ENCODE measurements at places on chromosomes 5 and 9. TPM values are rescaled to one million over a fixed set of nuclear protein-coding genes. Genes with fewer than 3 reads are reported as not detected.

- DNase-seq: no peak
Observed at GRCh38 chr5:166671811-166672210, 1619.6 kb upstream of the WWC1 start.

DNA sequence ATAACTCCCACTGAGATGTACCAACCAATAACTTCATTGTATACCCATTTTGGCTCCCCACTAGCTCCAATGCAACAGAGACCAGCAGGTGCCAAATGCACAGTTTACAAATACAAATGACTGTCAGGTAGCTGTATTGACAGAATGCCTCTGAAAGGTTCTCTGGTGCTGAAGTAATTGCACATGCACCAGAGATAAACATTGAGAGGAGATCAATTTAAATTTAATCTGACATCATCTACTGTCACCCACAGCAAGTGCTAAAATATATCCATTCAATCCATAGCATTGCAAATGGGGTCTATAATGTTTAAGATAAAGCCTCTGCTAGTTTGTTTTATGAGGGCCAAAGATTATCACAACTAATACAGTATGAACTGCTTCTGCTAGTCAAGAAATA lies 80.2 kb downstream of the STX17 start:
- DNase-seq: no peak

GRCh38 chr9:136206602-136207275 lies 1.8 kb upstream of the LHX3 start:
- DNase-seq: peak; percentile 50

DNA sequence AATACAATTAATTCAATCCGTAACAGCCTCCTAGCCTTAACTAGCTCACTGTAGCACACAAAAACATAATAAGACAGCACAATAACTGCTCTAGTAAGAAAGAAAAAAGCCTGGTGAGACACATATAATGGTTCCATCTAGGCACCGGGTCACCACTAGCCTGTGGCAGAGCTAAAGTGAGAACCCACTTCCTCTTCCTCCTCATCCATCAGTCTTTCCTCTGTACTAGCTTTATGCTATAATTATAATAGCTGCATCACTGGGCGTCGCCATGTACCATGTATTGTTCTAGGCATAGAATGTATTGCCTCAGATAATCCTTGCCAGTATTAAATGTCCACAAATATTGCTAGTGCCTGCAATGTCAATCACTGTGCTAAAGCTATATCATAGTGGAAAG lies 23.1 kb downstream of the ADRB2 start:
- no peak for DNase-seq

DNA sequence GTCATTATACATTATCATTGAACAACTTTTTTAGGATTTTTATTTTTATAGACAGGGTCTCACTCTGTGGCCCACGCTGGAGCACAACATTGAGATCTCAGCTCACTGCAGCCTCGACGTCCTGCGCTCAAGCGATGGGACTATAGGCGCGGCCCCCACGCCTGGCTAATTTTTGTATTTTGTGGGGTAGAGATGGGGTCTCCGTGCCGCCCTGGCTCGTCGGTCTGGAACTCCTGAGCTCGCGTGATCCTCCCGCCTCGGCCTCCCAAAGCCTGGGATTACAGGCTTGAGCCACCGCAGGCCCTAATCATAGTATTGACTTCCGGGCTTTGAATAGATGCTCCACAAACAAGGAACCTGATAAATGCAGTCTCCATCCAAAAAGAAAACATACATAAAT lies 1.4 kb upstream of the EDF1 start:
- DNase-seq: no peak

DNA sequence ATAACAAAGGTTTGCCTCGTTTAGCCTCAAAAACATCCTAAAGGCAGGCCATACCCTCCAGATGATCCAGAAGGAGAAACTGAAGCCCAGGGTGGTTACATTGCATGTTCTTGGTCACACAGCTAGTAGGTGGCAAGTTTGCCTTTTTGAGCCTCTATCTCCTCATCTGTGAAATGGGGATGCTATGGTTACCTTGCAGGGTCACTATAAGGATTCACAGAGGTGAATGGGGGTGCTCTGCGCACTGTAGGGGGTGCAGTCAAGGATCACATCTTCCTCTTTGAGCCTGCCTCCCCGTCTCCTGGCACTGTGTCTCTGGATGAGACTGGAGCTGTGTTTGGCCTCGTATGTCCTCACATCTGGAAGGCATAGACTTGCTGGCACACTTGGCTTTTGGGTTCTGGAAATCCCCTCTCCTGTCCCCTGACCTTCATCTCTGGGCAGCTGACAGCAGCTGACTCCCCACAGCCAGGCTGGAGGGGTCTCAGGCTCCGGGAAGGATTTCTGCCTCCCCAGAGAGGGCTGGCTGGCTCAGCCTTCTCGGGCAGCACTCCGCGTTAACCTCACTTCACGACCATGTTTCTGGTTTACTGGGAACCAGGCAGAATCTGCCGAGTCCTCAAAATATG lies 167.7 kb downstream of the RGS3 start:
- peak; percentile 62 for DNase-seq

DNA sequence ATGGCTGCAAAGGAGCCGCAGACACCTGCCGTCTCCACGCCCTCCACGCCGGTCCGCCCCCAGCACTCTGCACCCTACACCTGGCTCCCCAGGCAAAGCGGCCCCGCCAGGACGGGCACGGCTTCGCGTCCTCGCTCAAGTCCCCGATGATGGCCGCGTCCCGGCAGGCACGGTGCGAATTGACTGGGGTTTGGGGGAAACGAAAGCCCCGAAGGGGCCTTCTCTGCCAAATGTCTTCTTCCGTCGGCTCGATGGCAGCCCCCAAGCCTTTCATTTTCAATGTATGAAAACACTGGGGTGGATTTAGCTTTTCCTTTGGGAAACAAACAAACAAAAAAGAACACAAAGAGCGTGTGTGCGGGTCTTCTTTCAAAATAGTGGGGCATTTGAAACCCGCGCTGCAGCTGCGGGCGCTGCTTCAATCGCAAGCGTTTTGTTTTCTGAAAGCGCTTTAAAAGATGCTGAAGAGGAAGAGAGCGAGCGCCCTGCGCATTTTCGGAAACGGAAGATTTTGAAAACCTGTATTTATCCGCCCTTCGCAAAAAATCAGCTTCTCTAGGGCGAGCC lies 160.0 kb downstream of the RMI1 start:
- DNase-seq: no peak

GRCh38 chr9:31958572-31958971 lies 425.9 kb upstream of the ACO1 start:
- no peak for DNase-seq

The SERINC5 gene
- 23.7 TPM for total RNA-seq

The PCDHA13 gene
- total RNA-seq: 0.05 TPM

DNA sequence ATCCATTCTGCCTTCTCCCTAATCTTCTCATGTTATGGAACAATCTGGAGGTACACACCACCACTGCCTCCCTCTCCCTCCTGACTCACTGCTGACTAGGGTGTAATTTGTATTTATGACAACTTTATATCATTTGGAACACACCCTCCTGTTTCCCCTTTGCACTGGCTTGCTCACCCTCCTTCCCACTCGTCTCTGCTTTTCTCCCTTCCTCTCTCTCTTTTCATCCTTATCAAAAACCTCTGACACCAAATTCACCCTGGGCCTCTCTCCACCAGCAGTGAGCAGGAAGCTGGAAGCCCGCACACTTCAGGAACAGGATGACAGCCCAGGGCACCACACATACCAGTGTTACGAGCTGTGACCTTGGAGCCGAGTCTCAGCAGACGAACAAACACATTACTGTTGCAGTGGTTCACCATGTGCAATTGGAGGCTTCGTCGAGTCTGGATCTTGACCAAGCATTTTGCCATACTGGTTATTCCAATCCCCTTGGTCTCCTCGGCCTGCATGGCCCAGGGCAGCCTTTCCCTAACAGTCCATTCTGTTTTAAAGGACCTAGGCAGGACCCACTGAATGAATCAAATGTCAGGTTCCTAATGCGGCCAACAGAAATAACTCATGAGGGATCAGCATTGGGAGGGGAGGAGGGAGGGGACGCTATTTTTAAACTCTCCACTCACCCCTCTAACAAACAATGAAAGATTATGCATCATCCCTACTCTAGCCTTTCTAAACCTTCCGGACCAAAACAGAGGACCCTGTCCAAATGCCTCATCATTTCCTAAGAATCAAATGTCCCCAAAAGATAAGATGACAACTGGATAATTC lies 203.9 kb upstream of the RASEF start:
- peak; percentile 74 for DNase-seq

GRCh38 chr9:95067897-95068296 lies 249.6 kb downstream of the FANCC start:
- no peak for DNase-seq

The TYRP1 gene
- not detected for total RNA-seq

DNA sequence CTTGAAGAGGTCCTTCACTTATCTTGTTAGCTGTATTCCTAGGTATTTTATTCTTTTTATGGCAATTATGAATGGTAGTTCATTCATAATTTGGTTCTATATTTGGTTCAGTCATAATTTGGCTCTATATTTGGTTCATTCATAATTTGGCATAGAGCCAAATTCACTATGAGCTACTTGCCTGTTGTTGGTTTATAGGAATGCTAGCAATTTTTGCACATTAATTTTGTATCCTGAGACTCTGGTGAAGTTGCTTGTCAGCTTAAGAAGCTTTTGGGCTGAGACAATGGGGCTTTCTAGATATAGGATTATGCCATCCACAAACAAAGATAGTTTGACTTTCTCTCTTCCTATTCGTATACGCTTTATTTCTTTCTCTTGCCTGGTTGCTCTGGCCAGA lies 142.2 kb downstream of the PLCXD3 start:
- DNase-seq: peak; percentile 18

The EQTN gene
- total RNA-seq: not detected

The NEUROG1 gene
- not detected for total RNA-seq

The LCN10 gene
- total RNA-seq: not detected

DNA sequence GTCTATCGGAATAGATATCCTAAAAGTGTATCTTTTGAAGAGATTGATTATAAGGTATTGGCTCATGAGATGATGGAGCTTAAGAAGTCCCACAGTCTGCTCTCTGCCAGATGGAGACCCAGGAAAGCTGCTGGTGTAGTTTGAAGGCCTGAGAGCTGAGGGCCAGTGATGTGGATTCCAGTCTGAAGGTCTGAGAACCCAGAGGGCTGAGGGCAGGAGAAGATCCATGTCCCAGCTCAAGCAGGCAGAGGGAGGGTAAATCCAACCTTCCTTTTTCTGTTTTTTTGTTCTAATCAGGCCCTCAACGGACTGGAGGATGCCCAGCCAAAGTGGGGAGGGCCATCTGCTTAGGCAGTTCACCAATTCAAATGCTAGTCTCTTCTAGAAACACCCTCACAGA lies 11.0 kb upstream of the ABL1 start:
- DNase-seq: peak; percentile 28

GRCh38 chr9:124742940-124743339 lies 28.2 kb downstream of the NR6A1 start:
- no peak for DNase-seq

DNA sequence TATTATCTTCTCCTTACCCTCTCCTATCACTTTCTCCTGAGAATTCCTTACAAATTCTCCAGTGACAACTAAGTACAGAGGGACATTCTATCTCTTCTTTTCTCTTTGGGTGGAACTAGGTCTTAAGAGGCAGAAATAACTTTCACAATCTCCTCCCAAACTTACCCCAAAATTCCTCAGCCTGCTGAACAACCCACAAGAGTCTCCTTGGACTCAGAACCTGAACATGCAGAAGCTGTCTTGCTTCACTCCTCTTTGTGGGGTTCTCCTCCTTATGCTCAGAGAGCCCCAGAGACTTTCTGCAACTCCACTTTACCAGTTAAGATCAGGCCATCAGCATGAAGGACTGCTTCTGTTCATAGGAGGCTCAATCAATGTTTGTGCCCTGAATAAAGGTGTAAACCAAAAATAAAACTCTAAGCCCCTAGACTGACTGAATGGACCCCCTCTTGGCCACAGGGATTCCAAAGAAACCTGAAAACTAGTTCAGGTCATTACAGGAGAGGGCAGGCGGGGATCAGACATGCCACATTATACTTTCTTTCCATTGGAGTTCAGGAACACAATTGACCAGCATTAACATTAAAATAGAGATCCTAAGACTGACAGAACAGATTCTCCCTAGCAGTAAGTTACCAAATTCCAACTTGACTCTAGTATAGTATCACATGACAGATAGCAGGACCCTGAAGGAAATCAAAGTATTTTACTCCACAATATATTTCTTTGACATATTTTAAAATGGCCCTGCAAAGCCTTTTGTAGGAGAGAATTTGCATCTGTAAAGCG lies 179.7 kb upstream of the FBXL17 start:
- no peak for DNase-seq

The ZNF618 gene
- total RNA-seq: 4.9 TPM

DNA sequence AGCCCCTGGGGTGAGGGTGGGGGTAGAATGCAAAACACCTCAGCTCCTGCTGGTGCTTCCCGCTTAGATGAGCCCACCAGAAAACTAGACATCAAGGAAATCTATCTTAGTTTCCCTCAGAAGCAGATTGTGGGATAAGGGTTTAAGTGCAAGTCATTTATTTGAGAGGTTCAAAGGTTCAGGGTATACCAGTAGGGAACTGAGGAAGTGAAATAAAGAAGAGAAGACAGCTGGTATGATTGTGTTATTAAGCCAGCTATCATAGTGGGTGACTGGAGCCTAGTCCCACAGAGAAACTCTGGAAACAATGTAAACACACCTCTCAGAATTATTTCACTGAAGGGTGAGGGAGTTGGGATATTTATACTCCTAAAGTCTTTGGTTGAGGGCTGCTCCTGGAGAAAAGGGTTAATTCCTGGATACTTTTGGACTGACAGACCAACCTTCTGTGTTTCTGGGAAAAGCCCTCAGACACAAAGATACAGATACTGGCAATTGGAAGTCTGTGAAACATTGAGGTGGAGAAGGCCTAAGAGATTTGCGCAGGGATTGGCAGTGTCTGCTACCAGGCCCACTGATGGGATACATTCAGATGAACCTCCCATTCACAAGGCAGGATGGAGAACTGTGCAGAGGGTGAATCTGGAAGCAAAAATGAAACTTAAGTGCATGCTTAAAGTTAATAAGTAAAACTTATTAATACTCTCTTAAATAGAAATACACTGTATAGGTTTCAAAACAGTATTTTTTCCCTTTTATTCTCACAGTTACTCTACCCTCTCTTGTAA lies 6.4 kb upstream of the DCTN4 start:
- no peak for DNase-seq

- DNase-seq: peak; percentile 45
Observed at GRCh38 chr5:65927503-65928321, 1.3 kb downstream of the ERBIN start.

- peak; percentile 40 for DNase-seq
Observed at GRCh38 chr9:79574781-79575180, 3.0 kb downstream of the TLE4 start.

- DNase-seq: peak; percentile 56
Observed at GRCh38 chr9:2872250-2872930, 28.5 kb upstream of the PUM3 start.

The PCDHGB1 gene
- 8.7 TPM for total RNA-seq

GRCh38 chr9:84070590-84070989 lies 90.0 kb downstream of the RMI1 start:
- DNase-seq: no peak

All from myocyte (in vitro differentiated cells).